ENCODE measurements at places on chromosomes 16 and 17.

DNA sequence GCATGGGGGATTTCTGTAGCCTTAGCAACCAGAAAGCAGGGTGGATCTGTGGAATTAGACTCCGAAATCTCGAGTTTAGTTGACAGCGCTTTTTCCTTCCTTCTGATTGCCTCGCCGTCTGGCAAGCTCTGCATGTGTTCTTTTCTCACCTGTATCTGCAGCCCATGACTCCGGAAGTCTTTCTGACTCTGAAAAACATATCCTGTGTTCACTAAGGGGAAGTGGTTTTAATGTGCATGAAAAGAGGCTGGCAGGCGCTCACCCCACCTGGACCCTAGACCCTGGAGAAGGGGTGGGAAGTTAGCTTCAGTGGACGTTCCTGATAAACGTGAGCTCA, 158.5 kb downstream of the RPTOR start:
- DNase-seq = no peak

DNA sequence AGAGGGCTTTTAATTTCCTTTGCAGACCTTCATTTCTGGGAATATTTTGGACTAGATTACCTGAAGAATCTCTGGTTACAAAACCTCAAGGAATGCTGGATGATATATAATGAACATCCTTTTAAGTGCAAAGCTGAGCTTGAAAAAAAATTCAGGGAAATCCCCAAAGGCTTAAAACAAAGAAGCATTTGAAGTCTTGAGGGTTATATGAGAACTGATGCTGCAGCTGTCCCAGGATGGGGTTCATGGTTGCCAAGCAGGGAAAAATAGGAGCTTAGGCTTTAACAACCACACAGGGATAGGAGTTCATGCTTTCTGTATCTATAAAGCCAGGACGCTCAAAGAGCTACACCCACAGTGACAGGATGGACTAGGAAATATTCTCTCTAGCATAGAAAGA, 150.4 kb upstream of the IRX5 start:
- DNase-seq = no peak

GRCh38 chr17:29593591-29594518, 923 bp downstream of the ANKRD13B start:
- DNase-seq = no peak

- no peak for DNase-seq
Observed at GRCh38 chr17:64622931-64623654, 39.0 kb downstream of the SMURF2 start.

- no peak for DNase-seq
Observed at GRCh38 chr16:85017151-85017550, 5.8 kb upstream of the ZDHHC7 start.

- no peak for DNase-seq
Observed at GRCh38 chr17:50861822-50862528, 4.2 kb downstream of the TOB1 start.

- no peak for DNase-seq
Observed at GRCh38 chr17:47225911-47226688, 17.0 kb downstream of the MYL4 start.

DNA sequence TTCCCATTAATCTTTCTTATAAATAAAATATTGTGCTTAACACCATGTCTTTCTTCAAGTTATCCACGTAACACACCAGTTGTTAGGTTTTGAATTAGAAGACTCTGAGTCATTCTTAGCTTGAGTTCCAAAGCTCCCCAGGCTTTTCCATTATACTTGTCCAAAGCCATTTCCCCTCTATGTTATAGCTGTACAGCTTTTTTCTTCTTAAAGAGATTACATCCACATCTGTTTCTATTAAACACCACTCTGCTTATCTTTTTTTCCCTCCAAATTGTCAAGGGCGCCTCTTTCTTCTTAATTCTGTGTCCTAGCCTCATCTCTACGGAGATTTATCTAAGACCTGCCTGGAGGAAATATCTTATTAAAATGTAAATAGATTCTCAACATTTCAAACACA, 139.4 kb upstream of the CPHXL start:
- DNase-seq = no peak

- no peak for DNase-seq
Observed at GRCh38 chr16:12673466-12673865, 130.2 kb downstream of the CPPED1 start.

DNA sequence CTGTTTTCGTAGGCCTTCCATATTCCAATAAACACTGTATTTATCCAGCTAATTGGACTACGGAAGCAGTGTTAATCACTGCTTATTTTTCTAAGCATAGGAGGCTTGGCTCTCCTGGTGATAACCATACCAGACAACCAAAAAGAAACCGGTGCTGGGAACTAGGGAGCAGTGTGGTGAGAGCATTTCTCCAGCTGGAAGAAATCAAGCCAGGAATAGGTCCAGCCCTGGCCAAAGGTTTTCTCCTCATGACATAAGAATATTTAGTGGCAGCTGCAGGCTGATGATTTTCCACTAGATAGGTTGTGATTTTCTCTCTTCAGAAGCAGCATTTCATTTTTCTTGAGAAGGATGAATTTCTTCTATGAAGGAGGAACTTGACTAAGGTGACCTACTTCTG, 141.5 kb downstream of the TRIM37 start:
- no peak for DNase-seq

DNA sequence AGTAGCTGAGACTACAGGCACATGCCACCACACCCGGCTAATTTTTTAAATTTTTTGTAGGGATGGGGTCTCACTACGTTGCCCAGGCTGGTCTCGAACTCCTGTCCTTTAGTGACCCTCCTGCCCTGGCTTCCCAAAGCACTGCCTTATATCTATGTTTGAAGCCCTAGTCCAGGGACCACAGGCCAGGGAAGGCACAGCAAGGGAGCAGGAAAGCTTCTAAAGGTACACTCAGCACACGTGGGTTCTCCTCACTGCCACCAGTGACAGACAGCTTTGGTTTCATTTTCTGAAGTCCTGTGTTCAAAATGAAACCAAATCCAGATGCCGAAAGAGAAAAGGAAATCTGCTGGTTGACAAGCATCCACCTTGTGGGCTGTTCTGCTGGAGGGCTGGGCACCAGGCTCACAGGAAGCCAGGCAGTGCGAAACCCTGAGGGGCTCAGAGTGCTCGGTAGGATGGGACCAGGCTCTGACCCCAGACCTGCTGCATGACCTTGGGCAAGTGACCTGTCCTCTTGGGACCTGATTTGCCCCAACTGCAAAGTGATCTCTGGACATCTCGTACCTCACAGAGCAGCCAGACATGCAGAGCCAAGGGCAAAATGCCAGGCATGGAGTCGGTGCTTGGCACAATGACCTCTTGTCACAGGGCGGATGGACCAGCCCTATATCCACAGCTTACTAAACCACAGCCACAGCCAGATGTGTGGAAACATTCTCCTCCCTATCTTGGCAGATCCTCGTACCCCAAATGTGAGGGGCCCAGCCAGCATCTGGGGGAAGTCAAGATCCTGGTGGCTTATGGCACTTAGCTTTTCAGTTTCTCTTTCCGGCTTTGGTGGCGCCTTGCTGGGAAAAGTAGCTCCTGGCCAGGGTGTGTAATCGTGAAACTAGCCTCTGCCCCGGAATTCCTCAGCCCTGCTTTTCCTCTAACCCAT, 2.8 kb upstream of the SOCS1 start:
- DNase-seq = no peak

DNA sequence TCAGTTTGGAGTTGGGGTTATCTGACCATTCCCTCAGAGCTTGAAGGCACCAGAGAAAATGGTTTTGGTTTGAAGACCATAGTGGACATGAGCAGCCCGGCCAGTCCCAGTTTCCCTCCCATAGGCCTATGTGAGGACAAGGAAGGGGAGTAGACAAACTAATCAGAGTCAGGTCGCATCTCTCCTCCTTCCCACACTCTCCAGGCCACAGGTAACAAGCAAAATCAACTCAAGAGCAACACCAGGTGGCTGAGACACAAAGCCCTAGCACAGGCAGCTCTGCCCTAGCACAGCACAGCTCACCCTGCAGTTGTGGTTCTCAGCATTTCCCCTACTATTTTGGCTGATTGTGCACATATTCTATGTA, 7.2 kb downstream of the SUPT4H1 start:
- no peak for DNase-seq

GRCh38 chr17:9470171-9470570, 105.4 kb downstream of the STX8 start:
- DNase-seq = no peak

GRCh38 chr16:84380405-84380804, 12.1 kb downstream of the ATP2C2 start:
- DNase-seq = no peak

DNA sequence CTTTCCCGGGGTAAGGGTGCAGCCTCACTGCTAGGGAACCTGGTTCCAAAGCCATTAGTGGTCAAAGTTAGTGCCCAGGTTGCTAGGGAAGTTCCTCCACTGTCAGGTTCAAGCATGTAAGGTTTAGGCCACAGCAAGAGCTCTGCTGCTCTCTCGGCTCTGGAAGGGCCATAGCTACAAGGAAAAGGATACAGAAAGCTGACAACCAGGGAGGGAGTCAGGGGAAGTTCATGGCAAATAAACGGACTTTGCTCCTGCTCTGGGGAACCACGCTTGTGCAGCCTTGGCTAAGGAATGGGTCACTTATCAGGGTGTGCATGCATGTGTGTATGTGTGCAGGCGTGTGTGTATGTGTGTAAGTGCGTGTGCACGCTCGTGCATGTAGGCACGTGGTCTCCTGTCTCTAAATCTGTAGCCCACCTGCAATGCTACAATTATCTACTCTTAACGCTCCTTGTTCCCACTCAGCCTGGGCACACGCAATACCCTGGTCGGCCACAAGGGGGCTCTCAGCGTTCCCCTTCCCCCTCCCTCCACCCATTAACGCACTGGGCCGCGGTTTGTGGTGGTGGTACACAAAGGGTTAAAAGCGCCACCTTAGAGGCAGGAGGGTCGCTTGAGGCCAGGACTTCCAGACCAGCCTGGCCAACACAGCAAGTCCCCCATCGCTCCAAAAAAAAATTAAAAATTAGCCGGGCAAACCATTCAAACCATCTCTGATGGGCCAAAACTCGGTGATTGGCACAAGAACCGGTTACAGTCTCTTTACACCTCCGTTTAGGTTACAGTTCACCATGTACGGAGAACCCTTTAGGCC, 48.4 kb upstream of the KDM8 start:
- DNase-seq = no peak

DNA sequence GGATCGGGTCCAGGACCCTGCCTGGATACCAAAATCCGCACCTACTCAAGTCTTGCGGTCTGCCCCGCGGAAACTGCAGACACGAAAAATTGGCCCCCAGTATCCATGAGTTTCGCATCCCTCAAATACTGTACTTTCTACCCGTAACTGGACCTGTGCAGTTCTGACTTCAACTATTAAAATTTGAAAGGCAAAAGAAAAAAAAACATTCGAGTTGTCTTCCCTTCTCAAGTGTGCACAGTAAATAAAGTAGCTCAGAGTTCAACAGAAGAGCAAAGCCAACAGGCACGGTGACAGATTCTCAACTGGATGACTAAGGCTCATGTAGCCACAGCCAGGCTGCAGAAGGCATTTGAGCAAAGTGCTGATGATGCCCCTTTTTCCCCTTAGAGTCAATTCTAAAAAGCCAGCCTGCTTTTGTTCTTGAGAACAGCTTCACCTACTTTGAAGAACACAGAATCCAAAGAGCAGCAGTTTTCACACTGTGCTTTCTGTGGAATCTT, 32.5 kb downstream of the MARF1 start:
- no peak for DNase-seq

DNA sequence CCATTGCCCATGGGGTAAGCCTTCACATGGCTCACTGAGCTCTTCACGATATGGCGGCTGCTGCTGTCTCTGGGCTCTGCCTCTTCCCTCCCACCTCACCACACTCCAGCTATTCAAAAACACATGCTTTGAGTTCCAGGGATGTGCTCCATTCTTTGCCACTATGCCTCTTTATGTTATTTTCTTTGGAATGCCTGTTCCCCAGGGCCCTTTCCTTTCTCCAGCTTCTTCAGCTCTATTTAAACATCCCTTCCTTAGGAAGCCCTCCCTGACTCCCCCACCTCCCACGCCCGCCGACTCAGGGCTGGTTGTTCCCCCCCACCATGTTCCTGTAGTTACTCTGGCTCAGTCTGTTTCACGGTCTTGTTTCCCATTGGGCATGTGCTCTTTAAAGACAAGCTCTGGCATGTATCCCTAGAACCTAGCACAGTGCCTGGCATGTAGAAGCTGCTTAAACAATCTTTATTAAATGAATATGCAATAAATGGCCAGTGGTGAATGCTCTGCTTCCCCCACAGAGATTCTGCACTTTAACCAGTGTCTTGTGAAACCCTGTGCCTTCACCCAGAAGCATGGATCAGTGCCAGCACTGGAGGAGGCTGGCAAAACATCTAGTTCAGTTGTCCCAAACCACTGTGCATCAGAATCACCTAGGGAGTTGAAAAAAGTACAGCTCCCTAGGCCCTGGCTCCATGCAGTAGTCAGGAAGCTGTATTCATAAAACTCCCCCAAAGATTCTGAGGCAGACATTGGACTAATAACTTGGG, 6.9 kb downstream of the MYCBPAP start:
- no peak for DNase-seq

DNA sequence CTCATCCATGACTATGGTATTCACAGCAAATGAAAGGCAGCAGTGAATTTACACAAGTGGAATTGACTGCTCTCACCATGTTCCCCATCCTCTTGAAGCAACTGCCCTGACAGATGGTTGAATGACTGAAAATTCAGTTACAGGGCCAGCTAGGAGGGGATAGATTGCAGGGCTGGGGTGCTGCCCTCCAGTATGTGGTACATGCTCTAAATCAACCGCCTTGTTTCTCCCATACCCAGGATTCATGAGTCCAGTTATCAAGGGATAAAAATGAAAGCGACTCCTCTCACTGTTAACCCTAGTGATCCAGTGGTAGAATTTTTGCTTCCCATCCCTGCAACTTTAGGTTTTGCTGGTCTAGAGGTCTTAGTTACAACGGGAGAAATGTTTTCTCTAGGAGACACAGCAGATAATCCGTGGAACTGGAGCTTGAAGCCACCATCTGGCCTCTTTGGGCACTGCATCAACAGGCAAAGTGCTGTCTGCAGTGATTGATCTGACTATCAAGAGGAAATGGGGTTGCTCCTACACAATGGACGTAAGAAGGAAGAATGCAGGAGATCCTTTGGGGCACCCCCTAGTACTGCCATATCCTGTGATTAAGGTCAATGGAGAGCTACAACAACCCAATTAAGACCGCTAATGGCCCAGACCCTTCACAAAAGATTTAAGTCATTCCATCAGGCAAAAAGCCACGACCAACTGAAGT, 32.0 kb downstream of the SCPEP1 start:
- DNase-seq = peak; percentile 11

Measured in SHP77 treated with DMSO at 0.1 percent for 48 hours (cell line).